Stimulated activated CD4-positive, alpha-beta T cell treated with anti-CD3 and anti-CD28 coated beads, Interleukin-2, amount 100 ng/mL, for 48 hours (primary cell): ENCODE measurements at places on chromosomes 13 and 19.

DNA sequence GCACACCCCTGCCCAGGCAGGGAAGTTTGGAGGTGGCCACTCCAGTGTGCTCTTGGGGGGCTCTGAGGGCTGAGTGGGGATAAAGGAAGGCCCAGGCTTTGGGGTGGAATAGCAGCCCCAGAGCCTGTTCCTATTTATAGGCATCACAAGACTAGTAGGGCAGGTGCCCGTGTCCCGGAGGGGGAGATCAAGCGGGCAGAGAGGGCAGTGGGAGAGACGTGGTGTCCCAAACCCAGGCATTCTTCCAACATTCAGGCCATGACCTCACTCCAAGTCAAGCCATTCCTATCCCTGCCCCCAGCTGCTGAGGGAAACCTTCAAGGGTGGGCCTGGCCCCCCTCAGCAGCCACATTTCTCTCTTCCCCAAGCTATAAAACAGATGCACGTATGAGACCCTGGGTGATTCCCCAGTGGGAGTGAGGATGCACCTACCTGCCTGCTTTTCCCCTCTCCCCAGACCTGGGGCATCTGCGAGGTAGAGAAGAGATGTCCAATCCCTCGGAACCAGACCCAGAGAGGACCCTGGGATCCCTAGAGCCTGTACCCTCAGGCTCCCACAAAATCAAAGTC lies 3.9 kb downstream of the WIZ start:
- no peak for DNase-seq

- no peak for DNase-seq
Observed at GRCh38 chr19:46180701-46181387, 32.8 kb downstream of the IGFL2 start.

GRCh38 chr19:39941615-39942365 lies 7.4 kb upstream of the FCGBP start:
- DNase-seq: no peak

DNA sequence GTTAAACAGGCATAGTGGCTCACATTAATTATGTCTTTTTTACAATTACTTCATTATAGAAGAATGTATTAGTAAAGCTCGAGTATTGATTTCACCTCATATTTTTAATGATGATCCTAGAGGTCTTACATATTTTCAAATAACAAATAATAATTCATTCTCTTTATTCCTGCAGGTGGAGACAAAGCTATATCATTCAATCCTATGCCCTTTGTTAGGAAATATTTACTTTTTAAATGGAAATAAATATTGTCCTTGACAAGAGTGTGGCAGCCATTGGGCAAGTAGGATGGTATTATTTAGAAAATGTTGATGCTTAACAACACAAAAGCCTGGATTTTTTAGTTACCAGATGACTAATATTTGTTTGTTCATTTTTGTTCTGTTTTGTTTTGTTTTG lies 127.6 kb downstream of the COG6 start:
- no peak for DNase-seq

GRCh38 chr13:106651442-106651841 lies 83.5 kb upstream of the ARGLU1 start:
- no peak for DNase-seq

GRCh38 chr13:39415008-39415802 lies 187.8 kb downstream of the LHFPL6 start:
- DNase-seq: no peak

DNA sequence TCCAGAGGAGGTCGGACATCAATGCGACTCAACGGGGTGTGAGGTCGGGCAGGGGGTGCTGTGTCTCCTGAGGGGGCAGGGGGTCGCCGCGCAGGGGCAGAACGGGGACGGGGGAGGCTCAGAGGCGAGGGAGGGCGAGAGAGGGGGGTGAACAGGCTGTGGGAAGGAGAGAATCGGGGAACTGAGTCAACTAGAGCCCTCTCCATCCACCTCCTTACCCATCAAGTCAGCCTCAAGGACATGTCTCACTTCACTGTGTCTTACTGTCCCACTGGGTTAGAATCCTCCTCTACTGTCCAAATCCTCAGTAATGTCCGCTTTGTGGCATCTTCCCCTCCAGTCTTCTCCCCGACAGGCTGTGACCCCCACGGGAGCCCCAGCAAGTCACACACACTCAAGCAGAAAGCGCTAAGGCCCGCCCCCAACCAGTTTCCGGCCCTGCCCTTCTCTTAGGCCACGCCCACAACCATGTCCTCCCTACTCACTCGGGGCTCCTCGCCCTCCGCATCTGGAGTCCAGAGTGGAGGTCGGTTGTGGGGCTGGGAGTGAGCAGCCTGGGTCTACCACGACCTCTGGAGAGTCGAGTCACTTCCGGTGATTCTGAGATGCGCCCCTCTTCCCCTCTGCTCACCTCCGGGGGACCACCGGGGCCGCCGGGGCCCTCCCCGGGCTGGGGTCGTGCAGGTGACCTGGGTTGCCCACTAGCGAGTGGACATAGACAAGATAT lies 9.3 kb downstream of the PLEKHA4 start:
- peak; percentile 75 for DNase-seq

DNA sequence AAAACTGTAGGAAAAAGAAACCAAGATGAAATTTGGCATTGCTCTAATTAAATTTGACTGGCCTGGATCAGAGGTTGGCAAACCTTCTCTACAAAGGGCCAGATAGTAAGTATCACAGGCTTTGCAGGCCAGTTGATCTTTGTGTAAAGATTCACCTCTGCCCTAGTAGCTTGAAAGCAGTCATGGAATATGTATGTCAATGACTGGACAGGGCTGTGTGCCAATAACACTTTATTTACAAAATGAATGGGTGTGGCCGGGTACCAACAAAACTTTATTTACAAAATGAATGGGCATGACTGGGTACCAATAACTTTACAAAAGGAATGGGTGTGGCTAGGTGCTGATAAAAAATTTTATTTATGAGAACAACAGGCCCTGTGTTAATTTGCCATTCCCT lies 20.0 kb downstream of the SIN3B start:
- DNase-seq: no peak

DNA sequence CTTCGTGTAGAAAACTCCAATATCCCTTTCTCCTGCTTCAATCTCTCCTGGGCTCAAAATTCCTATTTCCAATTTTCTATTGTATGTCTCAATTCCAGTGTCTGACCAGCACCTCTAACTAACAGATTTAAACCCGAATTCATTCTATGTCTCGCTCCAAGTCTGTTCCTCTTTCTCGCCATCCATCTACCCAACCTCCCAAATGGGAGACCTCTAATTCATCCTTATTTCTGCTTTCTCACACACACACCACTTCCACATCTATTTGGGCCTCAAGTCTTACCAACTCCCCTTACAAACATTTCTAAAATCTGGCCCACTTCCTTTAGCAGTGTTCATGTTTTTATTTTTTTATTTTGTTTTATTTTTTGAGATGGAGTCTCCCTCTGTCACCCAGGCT lies 53.3 kb downstream of the MBD3L2B start:
- no peak for DNase-seq

DNA sequence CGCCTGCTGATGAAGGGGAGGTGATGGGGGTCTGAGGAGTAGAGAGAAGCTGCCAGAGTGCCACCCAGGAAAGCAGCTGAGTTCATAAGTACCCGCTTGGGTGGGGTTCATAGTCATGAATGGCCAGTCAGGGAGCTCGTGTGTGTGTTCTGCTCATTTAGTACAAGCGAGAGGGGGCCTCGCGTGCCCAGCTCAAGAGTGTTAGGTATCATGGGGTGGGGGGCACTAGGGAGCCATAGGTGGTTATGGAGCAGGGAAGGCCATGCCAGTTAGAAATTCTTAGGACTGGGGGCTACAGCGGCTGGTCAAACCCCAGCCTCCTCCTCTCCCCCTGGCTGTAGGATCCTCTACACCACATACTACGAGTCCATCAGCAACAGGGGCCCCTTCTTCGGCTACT lies 46.8 kb downstream of the CD320 start:
- no peak for DNase-seq

GRCh38 chr13:46354156-46355087 lies 32.6 kb downstream of the RUBCNL start:
- DNase-seq: peak; percentile 8

GRCh38 chr19:16160943-16161560 lies 12.3 kb downstream of the CIB3 start:
- peak; percentile 29 for DNase-seq

DNA sequence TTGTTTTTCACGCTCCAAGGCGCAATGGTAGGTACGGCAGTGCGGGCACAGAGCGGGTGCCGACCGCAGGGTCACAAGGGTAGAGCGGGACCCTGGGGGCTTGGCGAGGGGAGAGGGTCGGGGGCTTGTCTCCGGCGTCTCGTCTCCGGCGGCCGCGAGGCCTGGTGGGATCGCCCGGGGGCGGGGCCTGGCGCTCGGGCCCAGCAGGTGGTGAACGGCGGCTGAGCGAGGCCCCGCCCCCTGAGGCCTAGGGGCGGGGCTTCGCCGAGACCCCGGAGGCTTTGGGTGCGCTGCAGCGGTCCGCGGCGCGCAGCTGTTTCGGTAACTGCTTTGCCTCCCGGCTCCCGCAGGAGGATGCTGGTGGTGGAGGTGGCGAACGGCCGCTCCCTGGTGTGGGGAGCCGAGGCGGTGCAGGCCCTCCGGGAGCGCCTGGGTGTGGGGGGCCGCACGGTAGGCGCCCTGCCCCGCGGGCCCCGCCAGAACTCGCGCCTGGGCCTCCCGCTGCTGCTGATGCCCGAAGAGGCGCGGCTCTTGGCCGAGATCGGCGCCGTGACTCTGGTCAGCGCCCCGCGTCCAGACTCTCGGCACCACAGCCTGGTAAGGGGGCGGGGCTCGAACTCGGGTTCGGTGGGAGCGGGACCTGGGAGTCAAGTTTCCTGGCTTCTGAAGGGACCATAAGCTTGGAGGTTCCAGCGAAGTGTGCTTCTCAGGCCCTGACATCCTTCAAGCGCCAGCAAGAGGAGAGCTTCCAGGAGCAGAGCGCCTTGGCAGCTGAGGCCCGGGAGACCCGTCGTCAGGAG lies at the start of gene TSEN34:
Gene TSEN34 (plus strand): TSS at position 298 of the 800 bp plus-strand sequence. CDS start 57 bp downstream, at position 355.
- DNase-seq: peak; percentile 70

- no peak for DNase-seq
Observed at GRCh38 chr13:78604782-78605611, 1.6 kb upstream of the POU4F1 start.

GRCh38 chr19:41994521-41994971 lies 516 bp upstream of the ATP1A3 start:
- DNase-seq: no peak

DNA sequence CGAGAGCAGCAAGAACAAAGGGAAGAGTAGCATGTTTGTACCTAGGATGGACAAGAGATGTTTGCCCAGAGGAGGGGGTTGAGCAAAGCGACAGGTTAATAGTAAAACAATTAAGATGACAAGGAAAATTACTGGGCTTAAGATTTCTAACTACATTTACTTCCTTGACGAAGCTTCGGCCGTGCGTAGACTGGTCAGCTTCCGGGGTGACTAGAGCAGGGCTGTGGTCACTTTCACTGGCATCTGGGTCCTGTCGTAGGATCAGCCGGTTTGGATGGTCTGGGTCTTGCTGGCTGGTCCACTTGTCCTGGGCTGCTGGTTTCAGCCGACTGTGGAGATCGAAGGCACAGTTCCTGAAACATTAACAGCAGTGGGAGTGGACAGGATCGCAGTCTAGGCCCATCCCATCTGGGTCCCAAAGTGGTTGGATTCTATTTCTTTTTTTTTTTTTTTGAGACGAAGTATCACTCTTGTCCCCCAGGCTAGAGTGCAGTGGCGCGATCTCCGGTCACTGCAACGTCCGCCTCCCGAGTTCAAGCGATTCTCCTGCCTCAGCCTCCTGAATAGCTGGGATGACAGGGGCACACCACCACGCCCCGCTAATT lies 5.0 kb upstream of the BSG start:
- no peak for DNase-seq

GRCh38 chr13:76762721-76763120 lies 123.5 kb downstream of the KCTD12 start:
- no peak for DNase-seq

DNA sequence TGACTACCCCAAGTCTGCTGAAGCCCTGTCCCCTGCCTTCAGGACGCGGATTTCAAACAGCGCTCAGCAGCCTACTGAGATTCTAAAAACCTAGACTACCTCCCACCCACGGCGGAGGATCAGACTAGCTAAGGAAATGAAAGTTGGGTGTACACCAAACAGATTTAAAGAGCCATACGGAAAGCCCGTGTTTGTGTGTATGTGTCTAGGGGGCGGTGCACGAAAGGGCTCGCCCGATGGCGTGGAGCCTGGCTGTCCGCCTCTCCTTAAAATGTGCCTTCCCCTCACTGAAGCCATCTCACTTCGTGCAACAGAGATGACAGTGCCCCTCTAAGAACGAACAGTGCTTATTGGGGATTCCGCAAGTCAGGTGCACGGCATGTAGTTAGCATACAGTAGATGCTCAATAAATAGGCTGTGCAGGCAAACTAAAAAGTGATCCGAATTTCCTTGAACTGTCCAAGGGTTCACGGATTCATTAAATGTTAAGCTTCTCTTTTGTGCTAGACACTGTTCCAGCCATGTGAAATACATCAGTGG lies 639 bp downstream of the LENG1 start:
- no peak for DNase-seq

- DNase-seq: no peak
Observed at GRCh38 chr13:93361703-93362102, 135.1 kb downstream of the GPC6 start.

GRCh38 chr13:44191504-44192171 lies 182.0 kb upstream of the SERP2 start:
- DNase-seq: peak; percentile 23

GRCh38 chr13:79245937-79246577 lies 160.0 kb downstream of the RBM26 start:
- DNase-seq: no peak

DNA sequence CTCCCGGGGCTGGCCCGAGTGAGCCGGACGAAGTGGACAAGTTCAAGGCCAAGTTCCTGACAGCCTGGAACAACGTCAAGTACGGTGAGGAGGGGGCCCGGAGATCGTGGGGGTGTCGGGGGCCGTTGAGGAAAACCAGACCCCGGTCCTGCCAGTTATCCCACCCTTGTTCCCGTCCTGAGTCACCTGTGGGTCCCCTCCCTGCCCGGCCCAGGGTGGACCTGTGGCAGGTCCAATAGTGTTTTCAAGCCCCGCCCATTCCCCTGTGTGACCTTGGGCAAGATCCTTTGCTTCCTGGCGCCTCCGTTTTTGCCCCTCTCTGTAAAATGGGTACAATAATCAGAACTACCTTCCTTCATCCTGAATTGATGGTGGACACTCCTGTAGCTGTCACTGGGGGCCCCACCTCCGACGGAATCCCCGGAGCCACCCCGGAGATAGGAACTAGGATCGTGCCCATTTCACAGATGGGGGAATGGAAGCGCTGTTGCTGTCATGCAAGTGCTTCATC lies 593 bp downstream of the ATG4D start:
- DNase-seq: no peak

- no peak for DNase-seq
Observed at GRCh38 chr13:79724348-79725103, 243.6 kb downstream of the NDFIP2 start.

GRCh38 chr13:107842562-107843180 lies 372.7 kb downstream of the LIG4 start:
- no peak for DNase-seq

- DNase-seq: no peak
Observed at GRCh38 chr13:83881140-83881684, 1.1 kb downstream of the SLITRK1 start.

GRCh38 chr13:104314926-104315535 lies 1248.8 kb upstream of the SLC10A2 start:
- DNase-seq: no peak
